ENCODE measurements at places on chromosomes 1 and 21.

GRCh38 chr1:100265562-100265930, 470 bp upstream of the RTCA start:
- DNase-seq: no peak

DNA sequence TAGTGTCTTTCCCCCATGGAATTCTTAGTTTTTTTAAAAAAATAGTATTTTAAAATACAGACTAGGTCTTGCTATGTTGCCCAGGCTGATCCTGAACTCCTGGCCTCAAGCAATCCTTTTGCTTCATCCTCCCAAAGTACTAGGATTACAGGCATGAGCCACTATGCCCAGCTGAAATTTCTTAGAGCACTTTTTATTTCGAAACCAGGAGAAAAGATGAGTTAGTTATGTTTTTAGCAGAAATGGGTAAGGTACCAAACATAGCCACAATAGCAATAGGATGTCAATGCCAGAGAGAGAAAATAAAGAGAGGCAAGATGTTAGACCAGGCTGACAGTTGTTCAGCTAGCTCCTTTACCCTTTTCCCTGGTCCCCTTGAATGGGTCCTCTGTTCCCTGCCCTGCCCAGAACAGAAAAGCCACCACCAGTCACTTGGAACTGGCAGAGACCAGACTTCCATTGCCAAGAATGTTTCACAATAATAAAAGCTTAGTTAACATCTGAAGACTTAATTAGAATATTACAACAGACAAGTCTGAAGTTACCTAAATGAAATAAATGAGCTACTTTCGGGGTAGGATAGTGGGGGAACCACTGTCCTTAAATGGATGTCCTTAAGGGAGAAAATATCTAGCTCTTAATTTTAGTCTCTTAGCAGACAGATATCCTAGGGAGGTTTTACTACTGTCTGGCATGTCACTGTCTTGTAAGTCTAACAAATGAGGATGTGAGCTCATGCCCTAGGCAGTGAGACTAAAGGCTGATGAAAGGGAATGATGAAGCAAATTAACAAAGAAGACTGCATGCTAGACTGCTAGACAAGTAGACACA, 54.3 kb downstream of the ABL2 start:
- no peak for DNase-seq

DNA sequence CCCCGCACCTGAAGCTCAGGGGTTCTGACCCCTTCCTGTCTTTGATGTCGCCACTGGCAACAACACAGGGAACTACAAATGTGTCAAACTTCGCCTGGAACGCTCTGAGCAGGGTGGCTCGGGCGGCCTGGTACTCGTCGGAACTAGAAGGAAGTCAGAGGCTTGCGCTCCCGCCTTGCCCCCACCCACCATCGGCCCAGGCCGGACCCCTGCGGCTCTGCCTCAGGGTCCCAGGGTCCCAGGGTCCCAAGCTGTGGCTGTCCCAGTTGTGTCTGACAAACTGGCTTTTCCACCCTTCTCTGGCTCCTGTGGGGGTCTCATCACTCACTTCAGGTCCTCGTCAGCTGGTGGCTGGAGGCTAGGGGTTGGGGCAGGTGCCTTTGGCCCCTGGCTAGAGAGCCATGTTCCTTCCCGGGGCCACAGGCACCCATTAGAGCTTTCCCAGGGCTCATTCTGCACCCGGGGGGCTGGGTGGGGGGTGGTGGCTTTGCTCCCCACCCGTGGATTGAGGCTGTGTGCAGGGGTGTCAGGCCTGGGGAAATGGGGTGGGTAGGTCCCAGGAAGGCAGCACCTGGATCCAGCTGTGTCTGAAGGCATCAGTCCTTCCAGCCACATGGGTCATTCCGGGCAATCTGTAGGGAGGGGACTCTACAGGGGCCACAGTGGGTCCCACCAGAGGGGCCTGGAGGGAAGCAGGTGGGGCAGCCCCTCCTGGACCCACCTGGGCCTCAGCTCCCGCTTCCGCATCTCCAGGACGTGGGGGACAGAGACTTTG, 8.0 kb upstream of the TMEM52 start:
- DNase-seq: no peak

GRCh38 chr1:172283766-172284165, 136.7 kb upstream of the C1orf105 start:
- no peak for DNase-seq

GRCh38 chr1:75797606-75798216, 1.0 kb downstream of the MSH4 start:
- DNase-seq: no peak

GRCh38 chr21:44903689-44904088, 17.0 kb downstream of the ITGB2 start:
- DNase-seq: no peak

DNA sequence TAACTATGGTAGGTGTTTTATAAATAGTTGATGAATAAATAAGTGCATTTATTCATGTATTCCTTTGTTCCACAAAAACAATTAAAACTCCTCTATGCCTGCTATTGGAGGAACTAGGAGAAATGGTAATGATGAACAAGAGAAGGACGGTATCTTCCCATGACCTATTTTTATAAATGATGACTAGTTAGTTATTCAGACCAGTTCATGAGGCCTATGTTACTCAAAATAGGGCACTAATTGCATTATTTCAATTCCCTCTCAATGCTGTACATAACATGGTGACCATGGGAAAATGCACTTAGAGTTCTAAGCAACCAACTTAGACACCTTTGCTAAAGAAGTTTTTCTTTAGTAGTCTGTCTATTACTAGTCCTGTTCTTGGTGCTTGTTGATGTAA, 53.1 kb downstream of the XCL1 start:
- no peak for DNase-seq

GRCh38 chr1:168236836-168237611, 11.2 kb downstream of the SFT2D2 start:
- DNase-seq: no peak
